Ammon's horn (tissue), 1 donor: ENCODE measurements at places on chromosomes 13 and 19.

- peak; percentile 25 for DNase-seq
These were observed 6.9 kb downstream of the ZNF490 start for GRCh38 chr19:12603714-12604113.

DNA sequence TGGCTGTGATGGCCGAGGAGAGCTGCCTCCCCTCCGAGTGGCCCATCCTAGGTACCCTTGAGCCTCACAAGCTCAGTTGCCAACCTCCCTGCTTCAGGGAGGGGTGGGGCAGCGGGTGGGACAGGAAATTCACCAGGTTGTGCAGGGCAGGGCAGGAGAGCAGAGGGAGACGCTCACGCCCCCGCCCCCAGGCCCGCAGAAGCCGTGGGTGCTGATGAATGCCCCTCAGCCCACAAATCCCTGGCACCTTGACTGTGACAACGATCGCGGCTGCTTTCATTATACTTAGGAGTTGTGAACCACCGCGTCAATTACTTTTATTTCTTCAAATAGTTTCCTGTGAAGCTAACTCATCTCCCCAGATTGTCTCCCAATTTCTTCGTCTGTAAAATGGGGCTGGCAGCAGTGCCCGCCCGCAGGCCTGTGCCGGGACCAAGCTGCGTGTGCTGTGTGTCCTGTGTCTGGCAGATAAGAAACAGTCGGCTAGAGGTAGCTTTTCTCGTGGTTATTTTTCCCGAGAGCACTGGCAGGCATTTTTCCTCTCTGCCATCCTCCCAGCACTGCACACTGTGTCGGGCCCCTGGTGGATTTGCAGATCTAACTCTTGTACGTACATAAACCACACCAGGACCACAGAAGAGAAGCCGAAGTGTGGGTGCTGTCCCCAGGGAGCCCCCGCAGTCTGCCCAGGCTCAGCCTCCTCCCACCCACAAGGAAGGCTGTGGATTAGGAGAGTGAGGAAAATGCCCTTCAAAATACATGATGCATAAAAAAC, 7.9 kb upstream of the RASA3 start:
- DNase-seq: no peak

DNA sequence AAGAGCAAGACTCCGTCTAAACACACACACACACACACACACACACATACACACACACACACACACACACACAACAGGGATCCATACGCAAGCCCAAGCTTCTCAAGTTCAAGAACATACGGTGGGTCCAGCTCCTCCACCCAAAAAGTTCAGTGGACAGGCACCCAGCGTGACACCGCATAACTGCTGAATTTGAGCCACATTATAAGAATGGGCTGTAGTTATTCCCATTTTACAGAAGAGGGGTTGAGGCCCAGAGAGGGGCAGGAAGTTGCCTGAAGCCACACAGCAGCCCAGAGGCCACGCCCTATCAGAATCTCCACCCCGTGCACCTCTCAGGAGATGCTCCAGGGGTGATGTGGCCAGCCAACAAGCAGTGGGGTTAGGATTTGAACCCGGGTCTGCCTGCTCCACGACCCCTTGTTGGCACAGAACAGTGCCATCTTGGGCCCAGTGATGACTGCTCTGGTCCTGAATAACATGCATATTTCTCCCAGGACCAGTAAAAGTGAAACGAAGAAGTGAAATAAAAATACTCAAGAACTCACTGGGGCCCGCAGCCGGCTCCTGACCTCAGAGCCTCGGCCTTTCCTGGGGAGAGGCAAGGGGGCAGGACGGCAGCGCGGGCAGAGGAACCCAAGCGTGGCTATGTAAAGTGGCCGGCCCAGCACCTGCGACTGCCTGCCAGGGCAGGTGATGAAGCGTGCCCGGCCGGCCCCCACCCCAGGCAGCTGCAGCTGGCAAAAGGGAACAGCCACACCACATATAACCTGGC, 61.9 kb downstream of the AP1M1 start:
- DNase-seq: no peak

- no peak for DNase-seq
These were observed 68.0 kb upstream of the GPR183 start for GRCh38 chr13:99374994-99375737.

- DNase-seq: no peak
These were observed 146.4 kb upstream of the RFC3 start for GRCh38 chr13:33671560-33671959.

GRCh38 chr13:50243931-50244330, 228.7 kb downstream of the KCNRG start:
- no peak for DNase-seq
